ENCODE measurements at places on chromosomes 1 and 21.

DNA sequence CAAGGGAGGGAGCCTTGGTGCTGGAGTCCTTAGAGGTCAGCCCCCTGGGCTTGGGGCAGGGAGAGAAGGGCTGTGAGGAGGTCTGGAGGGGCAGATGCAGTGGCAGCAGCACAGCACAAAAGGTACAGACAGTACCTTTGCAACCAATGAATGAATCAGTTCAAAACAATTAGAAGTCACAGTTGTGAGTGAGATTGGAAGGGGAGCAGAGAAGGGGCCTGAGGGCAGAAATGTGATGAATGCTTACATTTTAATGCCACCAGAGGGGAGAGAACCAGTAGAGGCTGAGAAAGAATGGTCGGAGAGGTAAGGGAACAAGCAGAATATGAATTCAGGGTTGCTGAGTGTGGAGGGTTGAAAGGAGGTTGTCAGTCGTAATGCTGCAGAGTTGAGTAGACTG lies 24.2 kb downstream of the CAMTA1 start:
- DNase-seq, result no peak

GRCh38 chr1:165423136-165423535 lies 21.8 kb downstream of the RXRG start:
- DNase-seq, result no peak

DNA sequence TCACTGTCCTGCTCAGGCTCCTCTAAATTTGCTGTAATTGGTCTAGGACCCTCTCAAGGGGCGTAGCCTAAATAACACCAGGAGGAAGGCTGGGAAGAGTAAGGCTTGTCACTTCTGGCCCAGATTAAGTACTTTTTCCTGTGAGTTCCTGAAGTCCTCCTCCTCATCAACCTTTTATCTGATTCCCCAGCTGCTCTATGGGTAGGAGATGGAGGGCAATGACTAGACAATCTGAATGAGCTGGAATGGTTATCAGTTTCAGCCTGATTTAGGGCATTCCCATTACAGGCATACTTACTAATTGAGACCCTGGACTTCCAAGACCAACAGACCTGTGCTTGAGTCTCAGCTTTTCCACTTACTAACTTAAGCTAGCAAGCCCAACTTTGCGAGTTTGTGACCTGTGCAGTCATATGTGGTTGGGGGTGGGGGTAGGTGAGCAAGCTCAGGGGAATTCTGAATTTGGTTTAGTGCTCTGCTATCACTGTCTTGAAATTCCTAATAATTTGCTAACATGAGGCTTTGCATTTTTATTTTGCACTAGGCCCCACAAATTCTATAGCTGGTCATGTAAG lies 18.0 kb upstream of the FGGY start:
- DNase-seq, result no peak

GRCh38 chr1:29648026-29648425 lies 411.7 kb downstream of the PTPRU start:
- DNase-seq, result no peak

- peak; percentile 28 for DNase-seq
Observed at GRCh38 chr1:61043010-61043820, 39.1 kb upstream of the NFIA start.

- DNase-seq, result no peak
Observed at GRCh38 chr1:196387766-196388165, 220.5 kb downstream of the KCNT2 start.

DNA sequence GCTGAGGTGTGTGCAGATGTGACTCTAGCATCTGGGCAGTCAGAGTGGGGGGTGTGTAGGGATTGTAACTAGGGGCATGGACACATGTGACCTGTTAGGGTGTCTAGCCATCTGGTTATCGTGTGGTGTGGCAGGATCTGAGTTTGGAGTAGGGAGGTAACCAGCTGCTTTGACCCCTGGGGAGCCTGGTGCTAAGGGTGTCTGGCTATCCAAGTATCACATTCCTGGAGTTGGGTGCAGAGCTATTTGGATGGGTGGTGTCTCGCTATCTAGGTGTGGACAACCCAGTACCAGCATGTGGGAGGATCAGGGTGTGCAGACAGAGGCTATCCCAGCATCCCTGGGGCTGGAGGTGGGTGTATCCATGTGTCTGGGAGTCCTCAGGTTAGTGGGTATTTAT lies 4.7 kb downstream of the PTPRU start:
- DNase-seq, result no peak

DNA sequence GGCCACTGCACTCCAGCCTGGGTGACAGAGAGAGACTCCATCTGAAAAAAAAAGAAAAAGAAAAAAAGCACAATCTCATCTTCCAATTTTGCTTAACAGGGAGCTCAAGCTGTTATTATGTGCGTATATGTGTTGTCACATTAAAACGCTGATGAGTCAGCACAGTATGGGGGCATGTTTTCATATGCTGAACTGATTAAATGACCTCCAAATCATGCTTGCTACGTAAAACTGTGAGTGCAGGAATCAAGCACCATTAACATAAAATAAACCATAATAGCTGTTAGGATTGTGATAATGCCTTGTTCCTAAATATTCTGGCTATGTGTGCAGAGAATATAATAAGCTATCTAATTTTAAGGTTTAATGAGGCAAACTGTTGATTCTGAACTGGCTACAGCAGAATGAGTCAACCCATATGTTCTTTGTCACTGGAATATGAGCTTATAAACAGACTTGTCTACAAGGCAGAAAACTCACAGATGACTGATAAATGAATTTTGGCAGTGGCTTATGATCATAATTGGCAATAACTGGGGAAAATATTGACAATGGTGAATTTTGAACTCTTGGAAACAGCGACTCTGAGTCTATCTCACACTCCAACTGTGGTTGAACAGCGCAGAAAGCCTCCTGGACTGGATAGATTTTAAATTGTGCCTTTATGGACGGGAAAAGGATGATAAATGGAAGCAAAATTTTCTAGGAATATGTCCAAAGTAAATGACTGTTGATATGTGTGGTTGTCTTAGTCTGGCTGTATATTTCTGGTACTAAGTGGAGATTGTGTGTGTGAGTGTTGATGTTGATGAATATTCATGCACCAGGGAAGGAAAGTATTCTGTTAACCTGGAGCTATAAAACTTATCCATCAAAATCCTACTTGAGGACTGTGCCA lies 75.5 kb downstream of the VCAM1 start:
- no peak for DNase-seq

- no peak for DNase-seq
Observed at GRCh38 chr1:157958263-157958662, 35.2 kb upstream of the KIRREL1 start.

GRCh38 chr1:234732671-234733390 lies 122.9 kb upstream of the IRF2BP2 start:
- no peak for DNase-seq

DNA sequence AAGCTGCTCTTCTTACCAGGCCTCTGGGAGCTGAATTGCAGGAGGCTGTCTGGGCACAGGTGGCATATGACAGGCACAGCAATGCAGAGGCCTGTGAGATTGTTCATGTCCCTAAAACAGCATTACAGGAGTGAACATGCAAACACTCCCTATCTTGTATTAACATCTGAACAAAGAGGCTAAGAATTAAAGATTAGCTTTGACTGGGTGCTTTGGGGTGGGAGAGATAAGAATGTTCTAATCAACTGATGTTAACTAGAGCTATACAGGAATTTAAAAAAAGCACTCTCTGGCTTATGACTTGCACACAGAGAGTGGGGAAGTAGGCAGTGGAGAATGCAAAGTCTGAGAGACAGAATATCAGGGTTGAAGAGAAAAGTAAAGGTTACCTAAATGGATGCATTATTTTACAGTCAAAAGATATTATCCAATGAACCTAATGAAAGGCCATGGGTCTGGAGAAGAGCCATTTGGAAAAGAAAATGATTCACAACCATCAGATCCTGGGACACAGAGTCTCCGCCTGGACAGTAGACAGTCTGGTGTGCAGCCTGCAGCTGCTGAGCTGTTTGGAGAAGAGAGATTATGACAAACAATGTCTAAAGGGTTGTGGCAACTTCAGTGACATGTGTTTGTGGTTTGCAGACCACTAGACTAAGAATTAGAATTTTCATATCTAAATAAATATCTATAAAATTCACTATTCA lies 20.2 kb downstream of the DPT start:
- no peak for DNase-seq

DNA sequence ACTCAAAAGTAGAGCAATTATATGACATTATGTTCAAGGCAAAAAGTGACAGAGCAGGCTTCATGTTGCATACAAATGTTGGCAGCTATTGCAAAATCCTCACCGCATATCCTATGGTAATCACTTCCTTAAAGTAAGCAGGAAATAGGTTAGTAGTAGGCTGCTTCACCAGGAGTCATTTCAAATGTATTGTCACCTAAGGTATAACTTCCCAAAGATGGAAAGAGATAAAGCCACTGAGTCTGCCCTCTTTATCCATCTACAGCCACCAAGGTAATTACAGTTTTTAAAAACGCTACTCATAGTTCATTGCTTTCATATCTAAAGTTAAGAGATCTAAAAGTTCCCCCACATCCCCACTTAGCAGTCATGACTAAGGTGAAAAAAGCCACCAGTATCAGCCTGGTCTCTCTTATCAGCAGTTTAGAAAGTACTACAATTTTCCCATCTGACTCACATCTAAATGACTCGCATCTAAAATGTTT lies 31.6 kb upstream of the UBE2U start:
- peak; percentile 13 for DNase-seq

DNA sequence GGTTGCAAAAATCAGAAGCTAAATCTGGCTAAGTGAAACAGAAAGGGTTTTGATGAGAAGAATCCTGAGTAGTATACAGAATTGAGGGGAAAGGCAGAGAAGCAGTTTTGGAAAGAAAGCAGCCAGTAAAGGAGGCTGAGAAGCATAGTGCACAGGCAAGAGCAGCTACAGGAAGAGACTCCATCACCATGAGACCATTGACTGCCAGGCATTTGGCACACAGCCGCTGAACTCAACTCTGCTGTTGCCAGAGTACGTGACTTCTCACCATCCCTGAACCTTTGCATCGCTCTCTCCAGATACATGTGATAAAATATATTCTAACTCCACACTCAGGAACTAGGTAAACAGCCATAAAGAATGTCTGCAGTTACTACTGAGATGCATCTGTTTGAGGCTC lies 128.3 kb upstream of the C1orf21 start:
- DNase-seq, result no peak

GRCh38 chr21:33314111-33314510 lies 10.7 kb upstream of the IFNAR1 start:
- DNase-seq, result no peak

- no peak for DNase-seq
Observed at GRCh38 chr1:24759492-24759891, 14.2 kb downstream of the CLIC4 start.

DNA sequence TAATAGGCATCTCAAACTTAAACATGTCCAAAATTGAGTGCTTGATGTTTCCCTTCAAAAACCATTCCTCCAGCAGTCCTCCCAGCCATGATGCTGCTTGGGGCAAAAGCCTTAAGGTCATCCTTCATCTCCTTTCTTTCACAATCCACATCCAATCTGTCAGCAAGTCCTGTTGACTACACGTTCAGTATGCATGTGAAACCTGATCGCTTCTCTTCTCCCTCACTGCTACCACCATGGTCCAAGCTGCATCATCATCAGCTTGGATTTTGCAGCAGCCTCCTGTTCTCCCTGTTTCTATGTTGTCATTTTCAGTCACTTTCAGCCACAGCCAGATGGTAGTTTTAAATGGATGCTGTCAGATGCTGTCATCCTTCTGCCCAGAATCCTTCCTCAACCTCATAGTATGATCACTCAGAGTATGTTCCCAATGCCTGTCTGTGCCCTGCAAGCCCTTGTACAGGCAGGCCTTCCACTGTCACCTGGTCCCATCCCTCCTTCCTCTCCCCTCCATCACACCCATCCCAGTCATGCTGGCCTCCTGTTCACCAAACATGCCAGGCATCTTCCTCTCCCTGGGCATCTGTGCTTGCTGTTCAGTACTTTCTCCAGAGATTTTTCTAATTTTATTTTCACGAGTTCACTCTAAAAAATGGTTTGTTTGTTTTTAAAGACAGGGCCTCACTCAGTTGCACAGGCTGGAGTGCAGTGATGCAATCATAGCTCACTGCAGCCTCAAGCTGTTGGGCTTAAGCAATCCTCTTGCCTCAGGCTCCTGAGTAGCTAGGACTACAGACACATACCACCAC lies 66.0 kb downstream of the SYDE2 start:
- DNase-seq, result no peak

GRCh38 chr1:73980324-73981040 lies 217.5 kb downstream of the LRRIQ3 start:
- no peak for DNase-seq

DNA sequence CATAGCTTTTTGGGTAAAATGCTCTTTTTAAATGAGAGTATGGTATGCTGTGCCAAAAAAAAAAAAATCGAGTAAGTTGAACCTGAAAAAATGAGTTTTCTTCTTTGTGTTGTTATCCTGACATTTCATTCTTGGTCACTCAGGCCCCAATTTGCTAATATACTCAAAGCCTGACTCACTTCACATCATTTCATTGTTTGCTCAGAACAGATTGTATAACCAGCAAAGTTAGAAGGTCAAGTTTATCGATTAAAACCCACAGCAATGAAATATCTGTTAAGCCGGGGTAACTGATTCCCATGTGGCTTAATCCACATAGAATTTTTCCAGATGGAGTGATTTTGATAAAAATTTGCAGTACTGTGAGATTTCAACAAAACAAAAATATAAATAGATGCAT lies 363.7 kb downstream of the NEGR1 start:
- DNase-seq, result no peak

DNA sequence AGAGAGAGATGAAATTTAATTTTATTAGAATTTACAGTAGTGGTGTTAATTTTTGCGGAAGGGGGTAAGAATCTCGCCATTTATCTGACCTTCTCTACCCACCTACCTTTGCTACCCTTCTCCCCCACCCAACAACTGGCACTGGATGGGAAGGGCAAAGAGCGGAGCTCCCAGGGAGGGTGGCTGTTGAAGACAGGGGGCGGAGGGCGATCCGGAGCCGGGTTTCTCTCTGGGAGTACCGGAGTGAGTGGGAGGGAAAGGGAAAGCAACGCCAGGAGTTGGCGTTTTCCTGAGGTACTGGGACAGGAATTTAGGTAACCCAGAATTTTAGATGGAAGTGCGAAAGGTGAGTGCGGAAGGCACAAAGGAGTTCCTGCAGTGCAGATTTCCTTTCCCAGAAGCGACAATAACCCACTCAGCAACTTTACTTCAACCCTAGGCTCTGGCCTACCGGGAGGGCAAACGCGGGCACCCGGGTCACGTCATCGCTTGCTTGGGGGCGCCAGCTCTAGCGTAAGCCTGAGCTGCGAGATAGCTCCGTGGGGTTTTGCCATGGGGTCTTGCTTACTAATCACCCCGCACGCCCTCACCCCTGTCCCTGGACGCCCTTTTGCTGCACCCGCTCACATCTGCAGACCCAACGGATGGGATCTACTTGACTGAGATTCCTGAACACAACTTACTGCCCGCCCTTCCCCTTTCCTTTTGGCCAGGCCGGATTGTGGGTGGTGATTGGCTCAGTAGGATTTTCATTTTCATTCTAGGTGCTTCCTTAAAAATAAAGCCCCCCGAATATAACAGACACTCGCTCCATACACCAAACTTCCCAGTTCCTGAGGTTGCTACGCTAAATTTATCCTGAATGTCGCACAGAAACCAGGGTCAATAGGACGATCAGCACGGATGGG lies 413.0 kb upstream of the ESRRG start:
- DNase-seq, result no peak

DNA sequence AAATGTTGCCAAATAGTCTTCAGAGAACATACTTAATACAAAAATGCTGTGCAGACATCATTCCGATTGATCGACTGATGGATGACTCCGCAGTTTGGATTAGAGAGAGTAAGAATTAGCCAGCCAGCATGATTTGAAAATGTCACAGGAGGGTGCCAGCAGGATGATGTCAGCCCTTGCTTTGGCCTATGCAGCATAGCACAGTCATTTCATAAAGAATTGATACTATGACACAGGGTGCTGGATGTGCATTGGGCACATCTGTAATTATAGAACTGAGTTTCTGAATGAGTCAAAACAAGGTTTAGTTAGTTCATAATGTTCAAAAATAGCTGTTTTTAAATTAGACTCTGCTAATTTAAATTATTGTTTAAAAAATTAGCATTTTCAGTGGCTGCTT lies 21.6 kb upstream of the TRAF5 start:
- DNase-seq, result no peak
